GM10248 (cell line): ENCODE measurements at places on chromosomes 7 and 10.

- no peak for DNase-seq
Measured at GRCh38 chr10:89165923-89166322, 41.2 kb downstream of the CH25H start.

GRCh38 chr7:1691601-1692514 is 21.8 kb downstream of the ELFN1 start:
- no peak for DNase-seq

- DNase-seq = no peak
Measured at GRCh38 chr7:42235741-42236161, 1.3 kb downstream of the GLI3 start.

GRCh38 chr10:79248341-79249185 is 98.7 kb upstream of the PPIF start:
- DNase-seq = no peak

DNA sequence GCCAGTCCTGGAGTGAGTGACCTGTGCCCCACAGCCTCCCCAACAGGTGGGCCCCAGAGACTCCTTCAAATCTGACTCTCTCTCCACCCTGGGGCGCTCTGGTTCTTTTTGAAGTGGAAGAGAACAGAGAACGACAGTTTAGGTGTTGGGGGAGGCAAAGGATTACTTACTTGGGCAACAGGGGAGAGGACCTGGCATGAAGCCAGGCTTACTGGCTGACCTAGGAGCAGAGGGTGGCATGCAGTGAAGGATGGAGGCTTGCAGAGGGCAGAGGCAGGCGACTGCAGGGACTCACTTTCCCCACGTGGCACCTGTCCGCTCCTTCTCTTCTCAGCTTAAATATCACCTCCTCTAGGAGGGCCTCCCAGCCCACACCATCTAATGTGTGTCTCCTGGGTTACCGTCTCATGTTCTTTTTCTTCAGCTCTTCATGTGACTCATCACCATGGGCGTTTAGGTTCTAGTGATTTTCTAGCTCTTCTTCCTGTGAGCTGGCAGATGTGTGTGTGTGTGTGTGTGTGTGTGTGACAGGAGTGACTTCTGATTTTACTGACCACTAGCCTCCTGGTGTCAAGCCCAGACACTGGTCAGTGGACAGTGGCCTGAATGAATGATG is 15.5 kb downstream of the LZTS2 start:
- no peak for DNase-seq

- DNase-seq = no peak
Measured at GRCh38 chr7:118870187-118870586, 645.7 kb downstream of the ANKRD7 start.

- DNase-seq = no peak
Measured at GRCh38 chr10:89097226-89097625, 106.6 kb downstream of the FAS start.

DNA sequence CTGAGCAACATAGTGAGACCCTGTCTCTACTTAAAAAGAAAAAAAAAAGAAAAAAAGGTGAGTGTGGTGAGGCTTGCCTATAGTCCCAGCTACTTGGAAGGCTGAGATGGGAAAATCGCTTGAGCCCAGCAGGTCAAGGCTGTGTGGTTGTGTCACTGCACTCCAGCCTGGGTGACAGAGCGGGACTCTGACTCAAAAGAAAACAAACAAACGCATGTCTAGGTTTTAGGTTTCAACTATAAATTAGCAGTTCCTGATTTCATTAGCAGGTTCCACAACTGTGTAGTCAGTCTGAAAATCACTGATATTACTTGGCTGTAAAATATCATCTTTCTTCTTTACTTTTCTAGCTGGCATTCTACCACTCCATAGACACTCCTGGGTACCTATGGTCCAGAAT is 155.7 kb upstream of the HGF start:
- no peak for DNase-seq

GRCh38 chr7:157980774-157981173 is 606.8 kb downstream of the PTPRN2 start:
- no peak for DNase-seq

- DNase-seq = no peak
Measured at GRCh38 chr10:132689721-132690360, 96.1 kb downstream of the NKX6-2 start.

- DNase-seq = no peak
Measured at GRCh38 chr7:152624228-152624627, 51.7 kb downstream of the XRCC2 start.

- DNase-seq = no peak
Measured at GRCh38 chr10:44725404-44725803, 185.7 kb upstream of the TMEM72 start.

DNA sequence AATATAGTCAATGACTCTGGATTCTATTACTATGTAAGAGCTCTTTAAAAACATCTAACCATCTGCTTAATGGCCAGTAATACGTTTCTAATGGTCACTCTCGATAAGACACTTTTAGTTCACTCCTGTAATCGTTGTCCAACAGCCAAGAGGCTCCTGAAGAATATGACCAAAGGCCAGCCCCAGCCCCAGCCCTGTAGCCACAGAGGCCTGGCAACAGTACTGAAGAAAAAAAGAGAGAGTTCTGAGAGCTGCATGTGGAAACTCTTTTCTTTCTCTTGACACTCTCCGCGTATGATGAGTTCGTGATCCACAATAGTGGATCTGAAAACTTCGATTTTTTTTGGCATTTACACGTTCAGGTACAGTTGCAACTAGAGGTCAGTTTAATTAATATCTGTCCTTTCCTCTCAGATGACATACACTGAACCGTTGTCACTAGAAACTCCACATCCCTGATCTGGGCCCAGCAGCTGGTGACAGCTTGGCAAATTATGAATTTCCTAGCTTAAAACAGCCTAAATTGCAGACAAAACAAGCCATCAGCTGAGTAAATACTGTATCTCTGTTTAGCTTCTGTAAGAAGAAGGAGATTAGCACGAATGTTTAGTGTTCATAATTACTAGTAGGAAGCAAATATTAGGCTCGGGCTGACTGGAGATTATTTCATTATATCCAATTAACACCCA is 456.7 kb downstream of the LRMDA start:
- DNase-seq = no peak

- no peak for DNase-seq
Measured at GRCh38 chr7:150971242-150972022, 6.7 kb downstream of the KCNH2 start.

DNA sequence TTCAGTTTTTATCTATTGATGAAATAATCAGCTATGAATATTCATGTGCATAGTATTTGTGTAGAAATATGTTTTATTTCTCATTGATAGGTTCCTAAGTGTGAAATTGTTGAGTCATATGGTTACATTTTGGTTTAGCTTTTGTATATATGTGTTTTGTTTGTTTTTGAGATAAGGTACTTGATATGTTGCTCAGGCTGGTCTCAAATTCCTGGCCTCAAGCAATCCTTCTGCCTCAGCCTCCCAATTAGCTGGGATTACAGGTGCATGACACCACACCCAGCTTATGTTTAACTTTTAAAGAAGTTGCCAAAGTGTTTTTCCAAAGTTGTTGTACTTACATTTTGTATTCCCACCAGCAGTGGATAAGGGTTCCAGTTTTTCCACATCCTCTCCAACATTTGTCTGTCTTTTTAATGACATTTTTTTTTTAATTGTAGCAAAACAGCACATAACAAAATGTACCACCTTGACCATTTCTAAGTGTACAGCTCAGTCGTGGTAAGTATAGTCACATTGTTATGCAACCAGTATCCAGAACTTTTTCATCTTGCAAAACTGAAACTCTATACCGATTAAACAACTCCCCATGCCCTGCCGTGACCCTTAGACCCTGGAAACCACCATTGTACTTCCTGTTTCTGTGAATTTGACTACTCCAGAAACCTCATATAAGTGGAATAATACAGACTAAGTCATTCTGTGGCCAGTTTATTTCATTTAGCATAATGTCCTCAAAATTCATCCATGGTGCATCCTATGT is 12.6 kb upstream of the UBE2D1 start:
- DNase-seq = no peak

DNA sequence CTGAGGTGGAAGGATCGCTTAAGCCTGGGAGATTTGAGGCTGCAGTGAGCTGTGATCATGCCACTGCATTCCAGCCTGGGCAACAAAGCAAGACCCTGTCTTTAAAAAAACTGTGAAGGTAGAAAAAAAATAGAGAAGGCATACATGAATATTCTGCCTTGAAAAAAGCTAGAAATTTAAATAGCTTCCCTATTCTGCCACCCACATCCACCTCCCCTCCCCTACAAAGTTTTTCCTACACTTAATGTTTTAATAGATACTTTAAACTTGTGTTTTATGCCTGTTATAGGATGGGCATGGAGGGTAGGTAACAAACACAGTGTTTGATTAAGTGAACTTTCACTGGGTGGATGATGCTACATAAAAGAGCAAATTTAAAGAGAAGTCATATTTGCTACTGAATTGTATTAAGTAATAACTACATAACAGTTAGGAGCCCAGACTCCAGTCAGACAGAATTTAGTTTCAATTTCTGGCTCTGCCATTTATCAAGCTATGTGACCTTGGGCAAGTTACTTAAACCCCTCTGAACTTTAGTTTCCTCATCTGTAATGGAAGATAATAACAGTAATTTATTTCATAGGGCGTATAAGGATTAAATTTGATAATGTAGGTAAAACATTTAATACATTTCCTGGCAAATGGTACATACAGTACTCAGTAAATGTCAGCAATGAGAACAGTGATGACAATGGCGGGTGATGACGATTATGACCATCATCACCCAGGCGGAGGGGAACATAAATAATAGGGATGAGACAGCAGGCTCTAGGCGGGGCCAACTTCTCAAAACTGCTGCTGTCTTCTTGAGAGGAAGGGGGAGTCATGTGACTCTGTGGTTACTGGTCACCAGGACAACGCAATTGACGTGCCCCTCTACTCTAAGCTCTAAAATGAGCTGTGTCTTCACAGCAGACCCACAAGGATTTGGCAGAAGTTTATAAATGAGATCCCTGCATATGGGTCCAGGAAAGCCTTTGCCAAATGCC is 15.8 kb downstream of the DNMBP start:
- DNase-seq = peak; percentile 76

DNA sequence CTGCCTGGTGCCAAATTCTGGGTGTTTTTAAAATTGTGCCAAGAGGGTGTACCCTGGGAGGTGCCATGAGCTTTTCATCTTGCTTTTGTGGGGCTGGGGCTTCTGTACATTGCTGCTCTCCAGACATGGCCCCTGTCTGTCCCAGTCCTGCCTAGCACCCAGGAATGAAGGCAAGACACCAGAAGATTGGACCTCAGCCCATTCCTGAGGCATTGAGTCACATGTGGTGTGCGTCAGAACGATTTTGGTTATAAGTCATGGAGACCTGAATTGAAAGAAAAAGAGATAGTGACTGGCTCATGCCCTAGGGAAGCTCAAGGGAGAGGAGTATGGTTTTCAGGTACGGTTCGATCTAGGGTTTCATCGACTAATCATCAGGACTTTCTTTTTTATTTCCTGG is 493.2 kb downstream of the TYW1 start:
- DNase-seq = no peak
